ENCODE measurements at places on chromosomes 5 and 9. TPM values are rescaled to one million over a fixed set of nuclear protein-coding genes. Genes with fewer than 3 reads are reported as not detected.

DNA sequence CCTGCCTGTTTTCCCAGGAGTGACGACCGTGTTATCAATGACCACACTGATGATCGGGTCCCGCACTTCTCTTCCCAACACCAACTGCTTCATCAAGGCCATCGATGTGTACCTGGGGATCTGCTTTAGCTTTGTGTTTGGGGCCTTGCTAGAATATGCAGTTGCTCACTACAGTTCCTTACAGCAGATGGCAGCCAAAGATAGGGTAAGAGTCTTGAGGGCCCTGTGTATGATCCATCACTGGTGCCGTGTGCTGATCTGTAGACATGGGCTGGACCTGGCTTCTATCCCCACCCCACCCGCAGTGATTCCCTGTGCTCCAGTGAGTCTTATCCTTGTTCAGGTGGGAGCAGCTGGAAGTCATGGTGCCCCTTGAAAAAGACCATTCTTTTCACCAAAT is 26.0 kb downstream of the GABRP start:
- DNase-seq = no peak

DNA sequence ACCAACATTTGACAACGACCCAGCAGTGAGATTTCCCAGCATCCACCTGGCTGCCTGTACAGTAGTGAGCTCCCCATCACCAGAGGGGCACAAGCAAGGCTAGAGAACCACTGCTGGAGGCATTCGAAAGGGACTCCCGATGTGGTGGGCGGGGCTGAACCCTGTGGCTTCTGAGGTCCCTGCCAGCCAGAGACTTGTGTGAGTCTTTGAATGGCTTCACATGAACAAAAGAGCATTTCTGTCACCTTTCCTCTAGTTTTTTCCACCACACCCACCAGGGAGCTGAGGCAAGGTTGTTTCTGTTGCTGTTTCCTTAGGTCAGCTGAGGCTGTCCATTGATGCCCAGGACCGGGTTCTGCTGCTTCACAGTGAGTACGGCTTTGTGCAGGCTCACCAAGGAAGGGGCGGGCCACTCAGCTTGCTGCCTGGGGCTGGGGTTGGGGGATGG is 15.7 kb downstream of the RGS3 start:
- no peak for DNase-seq

DNA sequence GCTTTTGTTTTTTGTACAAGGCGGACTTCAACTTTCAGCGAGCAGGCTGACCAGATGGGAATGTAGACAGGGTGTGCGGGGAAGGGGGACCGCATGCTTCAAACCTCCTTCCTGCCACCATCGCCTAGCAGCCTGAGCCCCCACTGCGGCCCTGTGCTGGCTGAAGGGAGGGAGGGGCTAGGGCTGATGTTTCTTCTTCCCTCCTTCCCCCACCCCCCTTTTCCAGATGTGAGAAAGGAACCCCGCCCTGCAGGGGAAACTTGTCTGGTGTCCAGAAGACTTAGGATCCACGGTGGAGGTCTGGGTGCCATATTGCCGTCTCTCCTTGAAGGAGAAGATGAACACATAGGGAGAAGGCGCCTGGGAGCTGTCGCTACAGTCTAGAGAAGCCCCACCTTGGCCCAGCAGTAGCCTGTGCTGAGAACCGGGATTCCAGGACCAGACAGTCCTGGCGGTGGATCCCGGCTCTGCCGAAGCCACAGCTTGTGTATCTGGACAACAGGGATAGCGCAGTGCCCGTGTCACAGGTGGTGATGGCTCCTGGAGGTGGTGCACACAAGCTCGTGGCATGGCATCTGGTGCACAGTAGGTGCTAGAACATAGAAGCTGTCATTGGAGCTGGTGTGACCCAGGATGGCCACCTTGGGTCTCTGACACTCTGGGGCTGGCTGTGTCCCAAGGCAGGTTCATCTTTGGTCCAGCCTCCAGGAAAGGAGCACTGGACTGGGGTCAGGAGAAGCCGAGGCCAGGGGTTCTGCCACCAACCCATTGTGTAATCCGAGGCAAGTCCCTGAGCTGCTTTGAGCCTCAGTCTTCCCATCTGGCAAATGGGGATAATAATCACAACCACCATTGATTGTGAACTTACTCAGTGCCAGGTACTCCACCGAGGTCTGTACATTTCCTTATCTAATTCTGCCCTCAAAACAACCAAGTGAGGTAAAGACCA is 205.6 kb downstream of the C9orf50 start:
- no peak for DNase-seq

DNA sequence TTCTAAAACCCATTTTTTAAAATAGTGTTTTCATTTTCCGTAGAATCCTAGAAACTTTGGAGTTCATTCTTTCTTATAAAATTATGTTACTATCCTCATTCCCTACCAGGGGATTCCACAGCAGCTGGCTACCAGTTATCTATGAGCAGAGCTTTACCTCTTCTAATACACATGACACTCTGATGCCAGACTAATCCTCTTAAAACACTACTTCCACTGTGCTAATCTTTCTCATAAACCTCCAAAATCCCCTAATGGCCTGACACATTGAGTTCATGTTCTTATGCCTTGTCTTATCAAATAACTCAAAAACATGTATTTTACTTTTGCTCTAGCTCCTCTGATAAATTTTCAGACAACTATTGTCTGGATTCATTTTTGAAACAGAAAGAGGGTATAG is 633.6 kb upstream of the FTMT start:
- no peak for DNase-seq

DNA sequence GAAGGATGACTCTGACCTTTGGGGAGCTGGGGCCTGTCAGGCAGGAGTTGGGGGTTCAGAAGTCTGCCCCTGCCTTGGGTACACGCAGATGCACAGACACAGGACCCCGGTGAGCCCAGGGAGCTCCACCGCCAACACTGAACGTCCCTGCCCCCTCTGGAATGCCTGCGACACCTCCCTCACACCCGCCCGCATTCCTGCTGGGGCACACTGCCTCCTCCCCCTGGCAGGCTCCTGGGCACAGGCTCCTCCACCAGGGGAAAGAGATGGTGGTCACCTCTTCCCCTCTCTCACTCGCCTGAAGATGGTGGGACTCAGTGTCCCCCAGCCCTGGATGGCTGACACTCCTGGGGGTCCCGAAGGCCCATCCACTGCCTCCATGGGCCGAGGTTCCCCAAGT is 12.0 kb downstream of the CRB2 start:
- no peak for DNase-seq

GRCh38 chr9:11701706-11702105 is 991.5 kb upstream of the TYRP1 start:
- no peak for DNase-seq

- no peak for DNase-seq
Observed at GRCh38 chr5:118311103-118311819, 677.1 kb downstream of the DTWD2 start.

DNA sequence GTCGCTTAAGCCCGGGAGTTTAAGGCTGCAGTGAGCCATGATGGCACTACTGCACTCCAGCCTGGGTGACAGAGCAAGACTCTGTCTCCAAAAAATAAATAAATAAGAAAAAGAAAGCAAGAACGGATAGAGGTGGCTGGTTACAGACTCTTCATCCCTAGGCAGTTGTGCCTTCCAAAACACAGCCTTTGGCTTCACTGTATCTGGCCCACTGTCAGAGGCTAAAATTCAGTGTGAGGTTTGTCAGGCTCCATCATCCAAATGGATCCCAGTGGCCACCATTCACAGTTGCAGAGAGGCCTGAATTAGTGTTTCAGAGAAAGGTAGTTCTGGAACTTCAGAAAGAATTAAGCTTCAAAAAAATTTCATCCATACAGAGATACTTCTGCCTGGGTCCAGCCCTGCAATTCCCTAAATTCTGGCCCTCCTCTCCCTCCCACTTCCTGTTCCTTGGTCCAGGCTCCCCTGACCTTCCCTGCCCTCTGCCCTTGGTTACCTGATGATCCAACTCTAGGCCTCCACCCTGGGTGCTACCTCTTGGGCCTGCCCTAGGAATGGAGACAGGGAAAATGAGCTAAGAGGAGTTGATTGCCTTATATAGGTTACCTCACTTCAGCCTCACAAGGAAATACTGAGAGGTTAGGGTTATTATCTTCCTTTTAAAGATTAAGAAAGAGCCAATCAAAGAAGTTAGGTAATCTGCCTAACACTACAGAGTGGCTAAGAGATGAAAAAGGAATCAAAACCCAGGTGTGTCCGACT is 97.2 kb upstream of the SLC44A1 start:
- DNase-seq = no peak

DNA sequence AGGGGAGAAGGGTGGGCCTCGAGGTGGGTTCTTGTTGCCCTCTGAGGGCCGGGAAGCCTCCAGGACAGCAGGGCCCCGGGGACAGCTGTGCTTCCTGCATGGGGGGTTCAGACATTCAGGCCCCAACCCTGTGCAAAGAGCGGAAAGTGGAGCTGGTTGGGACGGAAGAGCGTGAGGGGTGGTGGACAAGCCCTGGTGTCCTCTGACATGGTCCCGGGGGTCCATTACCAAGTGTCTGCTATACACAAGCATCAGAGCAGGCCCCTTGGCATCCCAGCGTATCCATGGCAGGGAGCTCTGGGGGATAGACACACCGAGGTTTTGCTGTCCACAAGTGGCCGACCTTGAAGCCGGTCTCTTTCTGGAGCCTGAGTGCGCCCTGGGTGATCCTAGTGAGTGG is 9.3 kb downstream of the PLPP7 start:
- no peak for DNase-seq

- no peak for DNase-seq
Observed at GRCh38 chr5:65969539-65970393, 43.4 kb downstream of the ERBIN start.

DNA sequence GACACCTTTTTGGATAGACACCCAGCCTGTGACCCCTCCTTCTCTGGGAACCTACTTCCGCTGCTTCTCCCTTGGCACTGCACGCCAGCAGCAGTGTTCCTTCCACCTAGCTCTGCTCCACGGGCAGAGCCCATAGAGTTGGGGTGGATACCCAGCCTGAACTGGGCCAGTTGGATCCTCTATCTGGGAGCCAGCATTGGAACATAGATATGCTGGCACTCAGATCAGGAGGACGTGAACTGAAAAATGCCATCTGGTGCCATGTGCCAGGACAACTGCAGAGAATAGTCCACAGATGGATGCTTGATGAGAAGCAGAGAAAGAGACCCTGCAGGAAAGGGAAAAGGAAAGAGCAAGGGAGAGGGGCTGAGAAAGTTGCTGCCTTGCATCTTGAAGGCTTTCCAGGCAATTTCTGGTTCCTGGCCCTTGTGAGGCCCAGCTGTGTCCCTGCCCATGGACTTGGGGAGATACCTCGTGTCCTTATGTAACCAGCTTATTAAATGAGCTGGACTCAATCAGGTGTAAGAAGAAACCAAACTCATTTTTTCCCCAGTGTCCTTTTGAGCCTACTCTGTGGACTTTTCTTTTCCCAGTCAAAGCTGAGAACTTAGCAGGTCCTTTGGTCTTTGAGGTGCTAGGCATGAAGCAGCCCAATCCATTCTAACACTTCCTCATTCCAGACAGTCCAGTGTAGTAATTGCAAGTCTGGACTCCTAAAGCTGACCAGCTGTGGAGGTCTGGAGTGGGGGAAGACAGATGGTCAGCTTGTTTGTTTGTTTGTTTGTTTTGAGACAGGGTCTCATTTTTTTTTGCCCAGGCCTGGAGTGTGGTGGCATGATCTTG is 39.1 kb downstream of the ANGPTL2 start:
- DNase-seq = no peak

- no peak for DNase-seq
Observed at GRCh38 chr9:2761424-2761823, 44.1 kb downstream of the KCNV2 start.

DNA sequence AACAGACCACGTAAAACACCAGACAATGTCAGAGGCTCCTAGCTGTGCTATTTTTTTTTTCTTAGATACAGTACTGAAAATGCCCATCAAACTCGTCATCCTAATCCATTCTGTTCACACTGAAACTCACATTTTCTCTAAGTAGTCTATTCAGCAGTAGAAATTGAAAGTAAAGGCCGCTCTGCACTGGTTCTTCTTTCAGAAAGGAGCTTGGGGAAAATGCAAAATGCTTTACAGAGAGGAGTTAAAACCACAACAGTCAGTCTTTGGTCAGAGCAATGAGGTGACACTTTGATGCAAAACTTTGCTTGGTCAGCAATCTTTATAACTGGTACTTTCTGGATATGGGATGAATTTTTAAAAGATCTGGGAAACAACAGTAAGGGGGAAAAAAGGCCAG is 43.8 kb upstream of the SUSD1 start:
- DNase-seq = no peak

DNA sequence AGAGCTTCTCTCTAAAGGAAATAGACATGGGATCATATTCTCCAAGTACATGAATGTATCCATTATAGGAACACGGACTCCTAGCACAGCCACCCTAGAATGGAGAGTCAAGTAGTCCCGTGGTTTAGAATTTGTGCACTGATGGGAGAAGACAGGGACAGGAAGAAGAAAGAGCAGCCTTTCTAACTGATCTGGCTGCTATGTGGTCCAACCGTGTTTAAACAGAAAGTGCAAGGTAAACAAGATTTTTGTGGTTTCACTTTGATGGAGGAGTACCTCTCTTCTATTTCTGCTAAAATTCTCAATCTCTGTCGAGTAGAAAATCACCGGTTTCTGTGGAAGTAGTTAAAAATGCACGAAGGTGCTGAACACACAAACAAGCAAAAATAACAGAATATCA is 171.3 kb downstream of the ST8SIA4 start:
- no peak for DNase-seq

DNA sequence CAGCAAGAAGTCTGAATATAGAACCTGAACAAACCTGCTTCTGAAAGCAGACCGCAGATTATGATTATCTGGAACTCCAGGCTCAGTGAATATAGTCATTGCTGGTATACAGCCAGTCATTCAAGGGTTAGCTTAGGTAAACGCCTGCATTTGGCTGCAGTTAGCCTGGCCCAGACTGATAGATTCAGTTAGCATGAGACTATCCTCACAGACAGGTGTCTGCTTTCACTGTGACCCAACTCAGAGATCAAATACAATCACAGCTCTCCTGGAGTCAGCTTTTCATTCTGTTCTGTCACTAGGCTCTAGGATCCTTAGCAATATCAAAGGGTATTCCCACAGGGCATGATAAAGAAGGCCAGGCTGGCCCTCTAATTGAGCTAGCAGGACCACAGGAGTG is 138.6 kb upstream of the PLCXD3 start:
- DNase-seq = no peak

The SLCO6A1 gene
- not detected for total RNA-seq

The UQCRQ gene
- total RNA-seq = 158 TPM

The CYLC2 gene
- total RNA-seq = not detected

The CDC20B gene
- total RNA-seq = 0.23 TPM

Measured in glomerular endothelial cell (primary cell).